ENCODE measurements at places on chromosomes 3 and 15. TPM values are rescaled to one million over a fixed set of nuclear protein-coding genes. Genes with fewer than 3 reads are reported as not detected.

The MOBP gene
- polyA plus RNA-seq = 0.10 TPM

The SERPINI2 gene
- polyA plus RNA-seq = 0.09 TPM

The SUCNR1 gene
- polyA plus RNA-seq = 0.69 TPM

The WDR5B gene
- polyA plus RNA-seq = 7.6 TPM

The ANAPC13 gene
- polyA plus RNA-seq = 77.1 TPM

The SENP5 gene
- 24.0 TPM for polyA plus RNA-seq

The TRANK1 gene
- 10.7 TPM for polyA plus RNA-seq

DNA sequence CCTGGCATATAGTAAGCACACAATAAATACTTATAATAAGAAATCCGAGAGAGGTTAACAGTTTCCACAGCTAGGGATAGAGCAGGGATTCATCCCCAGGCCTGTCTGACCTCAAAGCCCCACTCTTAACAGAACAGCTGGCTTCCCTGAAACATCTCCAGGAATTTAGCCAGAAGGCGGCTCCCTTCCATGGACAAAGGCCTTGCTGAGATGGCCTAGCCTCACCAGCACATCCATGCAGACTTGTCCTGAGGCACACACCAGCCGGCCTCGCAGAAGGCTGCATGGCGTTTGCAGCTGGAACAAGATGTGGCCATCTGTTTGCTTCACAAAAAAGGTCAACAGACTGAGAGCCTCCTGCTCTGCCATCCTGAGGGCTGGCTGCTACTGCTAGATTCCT lies 245.4 kb downstream of the SLCO3A1 start:
- no peak for DNase-seq

- DNase-seq = no peak
These were observed 537.3 kb downstream of the EPHA3 start for GRCh38 chr3:89644716-89645115.

DNA sequence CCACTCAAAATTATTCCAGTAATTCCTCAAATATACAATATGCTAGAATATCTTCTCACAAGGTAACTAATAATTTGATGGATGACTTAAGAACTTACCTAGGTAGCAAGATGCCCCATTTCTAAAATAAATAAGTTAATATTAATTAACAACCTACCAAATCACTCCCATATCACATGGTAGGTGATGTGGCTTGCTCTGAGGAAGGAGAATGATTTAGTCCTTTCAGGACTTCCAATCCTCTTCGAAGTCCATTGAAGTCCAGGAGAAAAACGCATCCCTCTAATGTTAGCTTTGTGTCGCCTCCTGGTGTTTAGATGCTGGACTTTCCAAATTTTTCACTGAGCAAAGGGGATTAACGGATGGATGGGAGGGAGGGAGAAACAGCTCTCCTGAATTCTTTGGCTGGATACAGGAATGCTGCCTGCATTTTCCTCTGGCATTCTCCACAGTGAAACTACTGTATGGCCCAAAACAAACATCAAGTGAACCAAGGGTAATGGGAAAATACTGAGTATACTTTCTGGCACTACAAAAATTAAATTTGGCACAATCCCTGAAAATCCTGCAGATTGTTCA lies 58.6 kb downstream of the PRICKLE2 start:
- DNase-seq = no peak

DNA sequence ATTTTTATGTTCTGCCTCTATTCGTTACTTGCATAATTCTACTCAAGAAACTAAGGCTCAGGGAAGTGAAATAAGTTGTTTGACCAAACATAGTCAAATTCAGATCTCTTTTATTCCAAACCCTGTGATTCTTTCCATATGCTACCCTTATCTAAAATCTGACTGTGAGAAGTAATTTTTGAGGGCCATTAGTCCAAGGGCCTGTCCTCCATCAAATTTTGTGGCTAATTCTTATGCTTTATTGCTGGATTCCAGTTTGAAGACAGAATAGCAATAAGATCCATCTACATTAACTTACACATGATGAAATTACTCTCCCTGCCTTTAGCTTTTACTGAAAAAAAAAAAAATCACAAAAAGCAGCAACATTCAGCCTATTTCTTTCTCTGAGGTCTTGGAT lies 74.0 kb downstream of the ZIC1 start:
- no peak for DNase-seq

GRCh38 chr3:184234224-184234623 lies 4.8 kb downstream of the VWA5B2 start:
- DNase-seq = no peak

GRCh38 chr3:135138776-135139175 lies 343.7 kb downstream of the EPHB1 start:
- DNase-seq = no peak

GRCh38 chr3:128366136-128366535 lies 100.6 kb downstream of the DNAJB8 start:
- no peak for DNase-seq

DNA sequence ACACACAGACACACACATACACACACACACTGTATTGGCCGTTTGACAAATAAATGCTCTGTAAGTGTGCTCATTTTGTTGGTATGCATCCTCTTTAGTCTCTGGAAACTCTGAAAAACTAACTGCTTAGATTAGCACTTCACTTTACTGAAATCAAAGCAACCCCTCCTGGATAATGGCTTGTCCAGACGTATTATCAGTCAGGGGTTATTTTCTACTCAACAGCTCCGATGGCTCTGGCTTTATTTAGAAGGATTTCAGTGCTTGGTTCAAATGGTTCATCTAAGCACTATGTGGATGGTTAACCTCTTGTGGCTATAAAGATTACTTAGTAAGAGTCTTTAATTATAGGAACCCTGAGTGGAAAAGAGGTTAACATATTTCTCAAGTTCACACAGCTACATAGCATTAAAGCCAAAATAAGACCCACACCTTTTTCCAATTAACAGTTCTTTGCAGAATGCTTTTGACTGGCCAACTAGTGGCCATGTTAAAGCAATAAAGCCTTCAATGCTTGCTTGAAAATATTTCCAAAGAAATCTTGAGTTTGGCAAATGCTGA lies 516.1 kb upstream of the NAALADL2 start:
- no peak for DNase-seq

- DNase-seq = no peak
These were observed 392.8 kb downstream of the OCA2 start for GRCh38 chr15:27706300-27706699.

DNA sequence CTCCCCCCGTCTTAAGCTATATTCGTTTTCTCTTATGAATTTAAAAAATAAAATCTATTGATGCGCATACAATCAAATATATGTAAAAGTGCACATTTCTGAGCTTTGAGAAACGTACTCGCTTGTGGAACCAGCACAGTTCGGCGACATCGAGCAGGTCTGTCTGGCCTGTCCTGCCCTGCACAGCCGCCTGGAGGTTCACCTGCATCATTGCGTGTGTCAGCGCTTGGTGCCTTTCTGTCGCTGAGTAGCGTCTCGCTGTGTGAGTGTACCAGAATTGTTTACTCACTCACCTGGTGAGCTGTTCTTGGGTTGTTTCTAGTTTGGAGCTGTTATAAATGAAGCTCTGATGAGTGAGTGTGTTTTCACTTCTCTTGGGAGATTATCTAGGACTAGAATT lies 104.0 kb downstream of the VGLL4 start:
- DNase-seq = no peak

DNA sequence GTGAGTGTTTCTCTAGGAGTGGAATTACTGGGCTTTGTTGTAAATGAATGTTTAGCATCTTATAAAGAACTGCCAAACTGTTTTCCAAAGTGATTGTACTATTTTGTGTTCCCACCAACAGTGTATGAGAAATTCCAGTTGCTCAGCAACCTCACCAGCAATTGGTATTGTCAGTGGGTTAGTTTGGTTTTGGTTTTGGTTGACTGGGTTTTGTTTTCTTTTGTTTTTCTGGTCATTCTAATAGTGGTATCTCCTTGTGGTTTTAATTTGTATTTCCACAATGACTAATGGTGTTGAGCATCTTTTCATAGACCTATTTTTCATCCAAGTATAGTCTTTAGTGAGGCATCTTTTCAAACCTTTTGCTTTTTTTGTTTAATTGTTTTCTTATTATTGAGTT lies 27.1 kb downstream of the FILIP1L start:
- DNase-seq = no peak

DNA sequence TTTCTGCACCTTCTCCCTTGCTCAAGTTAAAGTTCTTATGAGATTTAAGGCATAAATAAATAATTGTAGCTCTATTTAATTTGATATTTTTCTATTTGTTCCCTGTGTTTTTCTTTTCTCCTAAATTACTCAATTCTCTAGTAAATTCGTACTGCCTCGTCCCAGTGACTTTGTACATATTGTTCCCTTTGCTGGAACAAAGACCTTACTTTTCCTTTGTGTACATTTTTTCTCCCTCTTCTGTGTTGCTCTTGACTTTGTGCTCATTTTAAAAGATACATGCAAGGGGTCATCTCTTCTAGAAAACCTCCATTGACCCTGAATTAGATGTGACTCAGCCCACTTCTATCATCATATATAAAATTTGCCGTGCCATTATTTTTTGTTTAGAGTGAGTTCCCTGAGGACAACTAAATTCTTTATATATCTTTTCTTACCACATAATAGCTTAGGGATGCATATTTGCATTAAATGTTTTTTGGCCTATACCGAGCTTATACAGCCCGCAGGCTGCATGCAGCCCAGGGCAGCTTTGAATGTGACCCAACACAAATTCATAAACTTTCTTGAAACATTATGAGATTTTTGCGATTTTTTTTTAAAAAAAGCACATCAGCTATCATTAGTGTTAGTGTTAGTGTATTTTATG lies 29.6 kb downstream of the PPP4R2 start:
- no peak for DNase-seq

Data from large intestine (tissue), 12 donors.